ENCODE measurements at places on chromosomes 5 and 9.

- no peak for DNase-seq
Observed at GRCh38 chr5:136199408-136199807, 6.4 kb upstream of the SMIM32 start.

- no peak for DNase-seq
Observed at GRCh38 chr5:14283139-14283538, 140.0 kb downstream of the TRIO start.

DNA sequence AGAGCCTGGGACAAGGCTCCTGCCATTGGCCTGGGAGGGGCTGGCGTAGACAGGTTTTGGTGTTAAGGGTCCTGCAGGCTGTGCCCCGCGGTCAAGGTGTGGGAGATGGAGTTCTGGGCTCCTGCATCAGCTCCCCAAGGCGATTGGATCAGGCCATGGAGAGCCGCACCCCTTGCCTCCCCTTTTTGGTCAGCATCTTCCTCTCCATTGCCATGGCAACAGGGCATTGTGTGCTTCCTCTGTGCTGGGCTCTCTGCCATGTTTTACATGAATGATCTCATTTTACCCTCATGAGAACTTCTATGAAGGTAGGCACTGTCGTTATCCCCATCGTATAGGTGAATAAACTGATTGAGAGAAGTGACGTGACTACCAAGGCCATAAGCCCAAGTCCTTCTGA lies 344.3 kb upstream of the CLINT1 start:
- no peak for DNase-seq

DNA sequence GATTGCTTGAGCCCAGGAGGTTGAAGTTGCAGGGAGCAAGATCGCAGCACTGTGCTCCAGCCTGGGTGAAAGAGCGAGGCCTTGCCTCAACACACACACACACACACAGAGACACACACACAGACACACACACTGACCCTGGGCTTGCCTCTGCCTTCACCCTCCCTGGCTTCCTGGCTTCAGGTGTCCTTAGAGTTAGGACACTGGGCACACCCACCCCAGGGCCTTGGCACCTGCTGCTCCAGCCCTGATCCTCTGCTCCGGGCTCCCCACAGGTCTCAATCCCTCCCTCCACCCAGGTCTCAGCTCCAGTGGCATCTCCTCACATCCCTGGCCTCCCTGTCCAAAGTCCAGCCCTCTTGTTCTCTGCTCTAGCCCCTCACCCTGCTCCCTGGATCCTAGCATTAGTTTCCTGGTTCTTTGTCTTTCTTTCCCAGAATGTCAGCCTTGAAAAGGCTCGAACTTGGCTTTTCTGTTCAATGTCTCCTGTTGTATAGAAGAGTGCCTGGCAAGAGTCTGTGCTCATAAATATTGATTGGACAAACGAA lies 212.9 kb downstream of the C9orf50 start:
- DNase-seq, result no peak

- no peak for DNase-seq
Observed at GRCh38 chr9:125413579-125413978, 152.0 kb downstream of the GAPVD1 start.
